8988T (cell line): ENCODE measurements at places on chromosomes 11 and 22.

- no peak for DNase-seq
Measured at GRCh38 chr11:59193587-59194130, 19.1 kb downstream of the MPEG1 start.

DNA sequence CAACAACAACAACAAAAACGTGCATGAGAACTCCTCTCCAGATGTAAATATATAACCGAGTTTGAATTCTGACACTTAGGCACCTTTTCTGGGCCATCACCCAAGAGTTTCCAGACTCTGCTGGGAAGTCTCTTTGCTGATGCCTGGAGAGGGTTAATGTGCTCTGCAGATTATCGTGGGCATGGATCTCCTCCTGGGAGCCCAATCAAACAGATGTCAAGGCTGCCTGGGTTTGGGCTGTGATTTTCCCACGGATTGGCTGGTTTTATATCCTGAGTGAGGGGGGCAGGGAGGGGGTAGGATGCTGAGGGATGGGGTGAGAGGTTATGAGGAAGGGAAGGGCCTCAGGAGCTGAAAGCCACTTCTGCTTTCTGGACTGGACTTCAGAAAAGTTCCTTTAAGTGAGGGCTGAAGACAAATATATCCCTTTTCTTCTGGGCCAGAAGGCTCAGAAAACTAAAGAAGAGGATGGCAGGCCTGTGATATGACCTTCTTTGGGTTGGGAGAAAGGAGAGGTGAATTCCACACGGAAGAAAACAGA lies 4.2 kb downstream of the ELF5 start:
- DNase-seq, result no peak

DNA sequence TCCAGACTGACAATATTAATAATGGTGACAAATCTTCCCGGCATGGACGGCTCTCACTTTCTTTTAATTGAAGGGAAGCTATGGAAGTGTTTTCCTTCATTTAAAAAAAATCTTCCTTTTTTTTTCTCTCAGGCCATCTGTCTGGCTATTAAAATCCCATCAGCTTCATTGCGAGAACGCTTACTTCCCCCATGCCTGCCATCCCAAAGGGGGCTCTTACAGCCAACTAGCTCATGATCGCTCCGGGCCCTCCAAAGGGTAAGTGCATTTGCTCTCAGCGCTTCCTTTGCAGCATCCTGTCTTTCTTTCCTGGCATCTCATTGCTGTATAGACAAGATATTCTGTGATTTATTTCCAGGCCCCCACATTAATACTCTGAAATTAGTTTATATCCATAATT lies 20.7 kb downstream of the CACNG2 start:
- no peak for DNase-seq

DNA sequence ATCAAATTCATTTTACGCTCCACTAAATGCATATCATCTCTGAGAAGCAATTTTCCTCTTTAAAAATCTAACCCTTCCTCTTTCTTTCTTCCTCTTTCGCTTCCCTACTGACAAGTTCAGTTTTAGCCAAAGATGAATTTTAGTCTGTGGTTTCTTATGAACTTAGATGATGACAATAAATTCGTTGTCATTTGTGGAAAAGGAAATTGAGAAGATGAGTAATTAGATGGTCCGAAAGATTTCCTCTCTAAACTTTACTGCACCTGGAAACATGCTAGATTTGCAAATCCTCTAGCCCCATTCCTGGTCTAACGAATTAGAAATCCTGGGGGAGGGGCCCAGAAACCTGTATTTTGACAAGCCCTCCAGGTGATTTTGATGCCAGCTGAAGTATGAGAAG lies 855.4 kb upstream of the CHORDC1 start:
- no peak for DNase-seq

DNA sequence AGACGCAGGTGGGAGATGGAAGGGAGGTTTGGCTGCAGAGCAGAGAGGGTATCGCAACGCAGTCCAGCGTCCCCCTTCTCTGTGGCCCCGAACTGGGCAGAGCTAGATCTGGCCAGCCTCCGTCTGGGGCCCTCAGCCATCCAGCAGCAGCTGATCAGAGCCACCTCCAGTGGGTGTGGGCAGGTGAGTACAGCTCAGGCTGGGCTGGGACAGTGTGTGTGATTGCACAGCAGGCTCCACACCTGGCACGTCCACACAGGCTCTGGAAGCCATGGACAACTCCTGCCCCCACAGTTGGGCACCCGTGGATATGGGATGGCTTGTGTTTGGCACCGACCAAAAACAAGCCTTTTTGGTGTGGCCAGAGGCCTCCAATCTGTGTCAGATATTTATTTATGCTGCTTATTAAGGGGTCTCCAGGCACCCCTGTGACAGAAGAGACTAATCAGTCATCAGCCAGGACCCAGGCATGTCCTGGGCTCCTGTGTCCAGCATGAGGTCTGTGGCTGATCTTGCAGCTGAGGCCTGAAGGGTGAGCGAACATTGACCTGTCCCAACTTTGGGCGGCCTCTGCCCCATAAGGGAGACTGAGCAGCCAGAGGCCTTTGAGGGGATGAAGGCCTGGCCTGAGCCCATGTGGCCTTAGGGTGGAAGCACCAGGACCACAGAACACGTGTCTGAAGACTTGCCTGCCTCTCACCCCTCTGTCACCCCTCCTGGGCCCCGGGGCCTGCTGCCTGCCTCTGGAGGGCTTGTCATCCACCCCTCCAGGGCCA lies 18.6 kb downstream of the POLR3H start:
- no peak for DNase-seq

DNA sequence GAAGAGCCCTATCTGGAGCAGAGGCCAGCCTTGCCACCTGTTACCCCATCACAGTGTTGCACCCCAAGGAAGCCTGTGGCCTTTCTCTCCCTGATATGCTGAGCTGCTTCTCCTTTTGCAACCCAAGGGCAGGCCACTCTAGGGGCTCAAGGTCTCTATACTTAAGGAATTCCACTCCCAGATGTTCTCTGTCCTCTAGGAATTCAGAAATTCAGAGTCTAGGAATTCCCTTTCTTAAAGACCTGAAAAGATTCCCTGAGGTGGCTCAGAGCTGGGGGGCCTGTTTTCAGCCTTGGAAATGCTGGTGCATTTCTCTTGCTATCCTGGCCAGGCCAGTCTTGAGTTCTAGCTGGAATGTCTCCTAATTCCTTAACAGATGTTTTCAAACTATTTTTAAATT lies 68.0 kb upstream of the OLFML1 start:
- no peak for DNase-seq
